ENCODE measurements at places on chromosomes 11 and 22.

- DNase-seq, result no peak
These were observed 41.9 kb downstream of the CSNK2A3 start for GRCh38 chr11:11311169-11311568.

- no peak for DNase-seq
These were observed 42.7 kb downstream of the IGLL1 start for GRCh38 chr22:23537416-23537815.

DNA sequence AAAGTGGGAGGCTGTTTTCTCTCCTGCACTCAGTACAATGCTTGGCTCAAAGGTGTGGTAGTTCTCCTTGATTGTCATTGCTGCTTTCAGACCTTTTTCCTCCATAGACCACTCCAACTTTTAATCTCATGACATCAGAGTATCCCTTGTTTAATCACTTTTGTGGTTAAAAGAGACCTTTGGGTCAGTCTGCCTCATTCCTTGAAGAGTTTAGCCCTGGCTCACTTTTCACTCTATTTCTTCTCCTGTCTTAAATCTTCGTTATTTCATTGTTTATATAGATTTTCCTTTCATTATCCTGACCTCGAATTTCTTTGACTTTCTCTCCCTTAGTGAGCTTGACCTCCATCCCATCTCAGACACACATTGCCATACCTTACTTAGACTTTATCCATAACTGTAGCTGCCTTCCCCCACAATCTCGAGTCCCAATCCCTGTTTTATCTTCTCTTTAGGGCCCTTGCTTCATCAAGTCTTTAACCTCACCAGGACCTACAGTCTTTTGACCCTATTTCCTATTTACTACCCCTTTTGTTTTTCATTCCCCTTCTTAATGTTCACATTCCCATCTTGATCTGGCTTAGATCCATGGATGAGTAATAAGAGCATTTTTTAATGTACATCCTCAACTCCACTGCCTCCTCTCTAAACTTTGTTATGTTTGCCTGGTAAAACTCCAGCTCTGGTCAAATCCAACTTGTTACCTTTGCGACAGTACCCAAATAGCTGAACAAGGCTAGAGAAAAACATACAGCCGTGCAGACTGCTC is 9.5 kb downstream of the ATXN10 start:
- DNase-seq, result peak; percentile 79

GRCh38 chr11:82988936-82989627 is 82.6 kb downstream of the RAB30 start:
- no peak for DNase-seq

- DNase-seq, result peak; percentile 68
These were observed 2.8 kb upstream of the BCO2 start for GRCh38 chr11:112172362-112172994.

DNA sequence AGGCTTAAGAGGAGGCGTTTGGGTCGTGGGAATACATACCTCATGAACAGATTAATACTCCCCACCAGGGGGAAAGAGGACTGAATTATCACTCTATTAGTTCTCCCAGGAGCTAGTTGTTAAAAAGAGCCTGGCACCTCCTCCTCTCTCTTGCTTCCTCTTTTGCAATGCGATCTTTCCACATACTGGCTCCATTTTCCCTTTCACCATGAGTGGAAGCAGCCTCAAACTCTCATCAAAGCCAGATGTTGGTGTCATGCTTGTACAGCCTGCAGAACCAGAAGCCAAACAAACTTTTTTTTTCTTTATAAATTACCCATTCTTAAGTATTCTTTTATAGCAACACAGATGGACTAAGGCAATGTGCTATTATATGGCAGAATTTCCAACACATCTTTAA is 258.5 kb downstream of the FAM76B start:
- DNase-seq, result peak; percentile 17

DNA sequence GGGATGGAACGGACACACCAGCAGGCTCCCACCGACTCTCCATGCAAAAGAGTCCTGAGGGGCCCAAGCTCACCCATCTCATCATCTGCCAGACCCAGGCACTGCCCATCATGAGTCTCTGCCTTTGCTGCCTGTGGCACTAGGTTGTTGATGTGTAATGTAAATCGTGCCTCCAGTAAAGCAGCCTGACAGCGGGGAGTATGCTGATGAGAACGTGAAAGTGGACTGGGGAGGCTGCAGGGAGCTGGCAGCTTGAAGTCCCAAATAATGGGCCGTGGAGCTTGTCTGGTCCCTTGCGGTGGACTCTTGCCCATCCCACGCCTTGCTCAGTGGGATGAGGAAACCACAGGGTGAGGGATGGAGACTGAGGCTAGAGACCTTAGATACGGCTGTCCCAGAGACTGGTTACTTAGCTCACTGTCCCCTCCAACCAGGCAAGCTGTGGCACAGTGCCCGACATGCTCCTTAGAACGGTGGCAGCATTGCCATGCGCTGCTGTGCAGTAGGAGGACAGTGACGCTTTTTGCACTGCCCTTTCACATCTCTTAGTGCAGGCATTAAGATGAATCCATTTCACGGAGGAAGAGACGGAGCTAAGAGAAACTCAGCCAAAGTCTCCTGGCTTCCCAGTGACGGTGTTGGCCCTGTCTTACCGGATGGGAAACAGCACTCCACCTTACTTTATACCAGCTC is 39.6 kb upstream of the PLET1 start:
- no peak for DNase-seq

- DNase-seq, result no peak
These were observed 13.1 kb downstream of the GRIK4 start for GRCh38 chr11:120524536-120525085.

DNA sequence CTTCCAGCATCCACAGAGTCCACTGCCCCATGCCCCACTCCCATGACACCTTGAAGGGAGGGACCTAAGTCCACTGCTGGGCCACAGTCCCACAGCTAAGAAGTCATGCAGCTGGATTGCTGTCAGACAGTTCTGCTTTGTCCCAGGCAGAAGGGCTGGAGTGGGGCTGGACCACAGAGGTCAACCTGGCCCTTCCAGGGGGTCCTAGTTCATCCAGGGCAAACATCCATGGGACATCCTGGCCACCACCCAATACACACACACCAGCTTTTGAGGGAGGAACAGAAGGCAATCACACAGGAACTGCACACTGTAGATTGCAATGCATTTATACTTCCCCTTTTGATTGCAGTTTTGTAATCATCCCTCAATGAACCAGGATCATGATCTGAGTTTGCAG is 11.3 kb upstream of the APOL4 start:
- no peak for DNase-seq

DNA sequence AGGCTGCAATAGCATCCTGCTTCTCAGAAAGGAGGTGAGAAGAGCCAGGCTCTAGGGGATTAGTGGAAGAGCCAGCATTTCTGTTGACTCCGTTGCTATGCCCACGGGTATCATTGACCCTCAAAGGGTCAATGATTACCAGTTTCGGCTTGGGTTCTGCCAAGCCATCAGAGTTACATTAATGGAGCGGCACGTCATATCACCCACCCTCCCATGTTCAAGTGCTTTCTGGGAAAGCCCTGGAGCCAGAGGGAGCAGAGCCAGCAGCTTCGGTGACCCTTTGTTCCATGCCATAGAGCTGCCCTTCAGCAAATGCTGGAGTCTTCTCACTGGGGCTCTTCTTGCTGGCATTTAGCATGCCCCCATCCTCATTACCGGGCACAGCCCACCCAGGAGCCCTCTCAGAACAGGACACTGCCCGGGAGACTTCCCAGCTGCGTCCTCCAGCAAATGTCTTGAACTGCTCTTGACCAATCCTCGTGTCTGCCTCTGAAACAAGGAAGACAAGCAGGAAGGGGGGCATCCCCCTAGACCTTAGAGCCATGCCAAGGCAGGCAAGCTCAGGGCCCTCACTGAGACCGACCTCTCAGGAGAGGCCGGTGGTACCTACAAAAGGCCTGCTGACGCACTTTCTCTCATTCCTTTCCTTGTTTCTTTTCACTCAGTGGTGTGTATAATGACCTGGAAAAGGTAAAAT is 14.6 kb downstream of the KCNJ1 start:
- DNase-seq, result no peak

DNA sequence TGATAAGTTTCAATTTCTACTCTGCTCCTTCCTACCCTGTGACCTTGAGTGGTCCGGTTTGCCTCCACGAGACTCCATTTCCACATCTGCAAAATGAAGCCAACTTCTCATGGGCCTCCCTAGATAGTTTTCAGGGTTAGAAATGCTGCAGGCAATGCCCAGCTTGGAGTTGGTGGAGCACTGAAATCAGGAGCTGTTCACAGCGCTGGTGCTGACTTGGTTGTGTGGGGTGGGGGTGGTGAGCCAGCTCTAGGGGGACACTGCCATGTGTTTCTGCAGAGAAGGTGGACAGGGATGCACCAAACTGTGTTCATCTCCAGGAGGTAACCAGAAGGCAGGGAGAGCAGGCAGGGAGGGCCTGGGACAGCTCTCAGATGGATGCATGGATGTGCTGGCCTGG is 37.0 kb downstream of the SGSM1 start:
- DNase-seq, result no peak

DNA sequence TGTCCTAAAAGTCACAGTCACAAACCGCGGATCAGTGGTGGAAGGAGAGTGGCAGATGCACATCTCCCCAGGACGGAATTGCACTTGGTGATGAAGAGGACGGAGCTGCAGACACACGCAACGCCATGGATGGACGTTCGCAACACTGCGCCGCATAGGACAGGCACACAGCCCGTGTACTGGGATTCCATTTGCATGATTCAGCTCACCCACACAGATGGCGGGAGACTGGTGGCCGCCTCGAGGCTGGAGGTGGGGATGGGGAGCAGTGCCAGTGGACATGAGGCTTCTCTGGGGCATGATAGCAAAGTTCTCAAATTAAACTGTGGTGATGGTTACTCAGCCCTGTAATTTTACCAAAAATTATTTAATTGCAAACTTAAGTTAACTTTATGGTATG is 37.4 kb downstream of the DUSP8 start:
- DNase-seq, result no peak

GRCh38 chr11:69129053-69129452 is 26.7 kb upstream of the SMIM38 start:
- no peak for DNase-seq

GRCh38 chr11:4991060-4991459 is 3.6 kb upstream of the OR51L1 start:
- peak; percentile 7 for DNase-seq

DNA sequence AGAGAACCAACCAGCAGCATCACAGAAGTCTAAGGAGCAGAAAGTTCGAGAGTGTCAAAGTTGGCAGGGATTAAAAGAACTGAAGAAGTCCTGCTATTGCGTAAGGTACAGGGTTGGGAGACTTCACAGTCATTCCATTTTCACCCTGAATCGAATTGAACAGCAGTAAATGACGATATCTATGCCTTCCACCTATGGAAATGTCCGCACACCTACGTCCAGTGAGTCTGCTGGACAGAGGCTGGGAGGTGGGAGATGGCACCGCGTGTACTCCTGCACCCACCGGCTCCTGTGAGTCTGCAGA is 116.7 kb downstream of the MICAL3 start:
- no peak for DNase-seq

DNA sequence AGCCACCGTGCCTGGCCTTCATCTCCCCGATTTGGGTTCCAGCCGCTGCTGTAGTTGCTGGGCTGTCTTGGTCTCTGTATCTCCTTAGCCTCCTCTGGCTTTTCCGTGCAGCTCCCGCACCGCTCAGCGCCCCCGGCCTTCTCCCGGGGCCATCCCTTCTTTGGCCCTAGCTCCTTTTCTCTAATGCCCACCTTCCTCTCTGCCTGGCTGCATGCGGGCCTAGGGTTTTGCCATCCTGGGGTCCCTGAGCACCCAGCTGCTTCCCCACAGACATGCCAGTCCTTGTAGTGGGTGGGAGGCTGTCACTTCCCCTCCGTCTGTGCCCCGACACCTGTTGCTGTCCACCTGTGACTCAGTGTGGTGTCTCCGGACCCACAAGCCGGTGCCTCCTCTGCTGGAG is 36.4 kb downstream of the KCNJ4 start:
- no peak for DNase-seq

DNA sequence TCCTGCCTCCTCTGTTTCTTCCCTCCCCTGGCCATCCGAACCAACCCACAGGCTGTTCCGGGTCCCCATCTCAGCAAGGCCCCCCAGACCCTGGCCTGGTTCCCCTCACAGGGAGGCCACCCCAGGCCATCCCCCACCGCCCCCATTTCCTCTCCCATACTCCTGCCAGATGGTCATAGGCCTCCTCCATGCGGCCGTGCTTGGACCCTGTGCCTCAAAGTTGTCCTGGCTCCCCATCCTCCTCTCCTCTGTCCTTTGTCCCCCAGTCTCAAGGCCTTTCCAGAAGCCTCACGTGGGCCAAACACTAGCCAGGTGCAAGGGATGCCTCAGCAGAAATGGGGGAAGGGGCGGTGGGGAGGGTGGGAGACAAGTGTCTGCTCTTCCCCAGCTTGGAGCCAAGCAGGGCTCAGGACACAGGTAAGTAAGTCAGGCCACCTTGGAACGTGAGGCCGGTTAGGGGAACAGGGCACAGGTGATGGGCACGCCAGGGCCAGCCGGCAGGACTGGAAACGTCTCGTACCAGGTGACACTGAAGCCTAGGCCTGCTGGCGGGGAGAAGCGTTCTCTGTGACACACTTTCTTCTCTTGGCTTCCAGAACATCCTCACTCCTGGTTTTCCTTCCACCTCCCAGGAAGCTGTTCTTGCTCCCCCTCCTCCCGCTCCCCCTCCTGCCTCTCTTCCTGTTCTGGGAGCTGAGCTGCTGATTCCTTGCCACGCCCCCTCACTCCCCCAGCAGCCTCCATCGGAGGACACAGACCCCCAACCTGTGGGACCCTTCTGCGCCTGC is 31.5 kb upstream of the SLC22A12 start:
- DNase-seq, result no peak

DNA sequence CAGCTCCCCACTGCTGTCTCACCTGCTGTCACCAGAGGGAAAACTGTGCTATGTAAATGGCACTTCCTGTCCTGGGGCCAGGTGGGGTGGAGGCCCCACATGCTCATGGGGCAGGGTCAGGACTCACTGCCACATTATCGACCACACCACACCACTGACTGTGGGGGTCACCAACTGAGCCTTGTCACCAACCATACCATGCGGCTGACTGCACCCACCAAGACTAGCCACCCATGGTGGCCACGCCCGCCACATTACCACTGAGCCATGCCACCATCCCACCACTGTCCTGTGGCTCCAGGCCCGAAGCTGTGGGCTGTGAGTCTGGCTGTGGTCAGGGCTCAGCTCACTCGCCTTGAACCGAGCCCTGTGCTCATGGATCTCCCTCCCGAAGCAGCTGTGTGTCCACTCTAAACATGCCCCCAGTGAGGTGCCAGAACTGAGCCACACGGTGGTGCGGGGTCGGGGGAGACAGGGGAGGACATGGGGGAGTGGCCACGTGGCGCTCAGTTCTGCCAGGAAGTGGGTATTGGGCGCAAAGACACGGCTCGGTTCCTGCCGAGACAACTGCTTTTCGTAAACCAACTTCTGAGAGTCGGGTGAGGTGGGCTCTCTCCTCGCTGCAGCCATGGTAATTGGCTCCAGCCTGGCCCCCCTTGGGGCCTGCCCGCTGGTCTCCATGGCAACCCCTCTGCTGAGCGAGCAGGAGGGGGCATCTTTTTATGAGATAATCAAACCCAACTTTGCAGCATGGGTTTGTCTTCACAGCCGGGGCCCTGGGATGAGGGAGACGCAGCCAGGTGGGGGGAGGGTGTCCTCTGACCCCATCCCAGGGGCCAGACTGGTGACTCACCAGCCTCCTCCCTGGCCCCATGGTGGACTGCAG is 23.2 kb downstream of the RTN4R start:
- DNase-seq, result no peak

Data from HCEC 1CT (cell line).